Fibroblast of lung (primary cell): ENCODE measurements at places on chromosomes 4 and X. TPM values are rescaled to one million over a fixed set of nuclear protein-coding genes. Genes with fewer than 3 reads are reported as not detected.

Gene STK26
- total RNA-seq: 2.0 and 2.8 TPM in 2 replicates

Gene SMPX
- not detected in 2 replicates for total RNA-seq

Gene BMPR1B
- 0.17 and 0.26 TPM in 2 replicates for total RNA-seq

Gene PNMA3
- total RNA-seq: 0.26 and 0.33 TPM in 2 replicates

Gene GAGE12D
- not detected in 2 replicates for total RNA-seq

Gene RTL3
- not detected in 2 replicates for total RNA-seq

Gene MAGEE2
- total RNA-seq: not detected in 2 replicates

Gene RHOXF2
- total RNA-seq: not detected in 2 replicates

Gene TMEM271
- not detected in 2 replicates for total RNA-seq

Gene MXRA5
- total RNA-seq: 11.0 and 40.3 TPM in 2 replicates

Gene ENPEP
- 0.51 TPM in 1 of 2 replicates, not detected in the other for total RNA-seq
